K562 (cell line): ENCODE measurements at places on chromosomes 7 and 10. TPM values are rescaled to one million over a fixed set of nuclear protein-coding genes. Genes with fewer than 3 reads are reported as not detected.

DNA sequence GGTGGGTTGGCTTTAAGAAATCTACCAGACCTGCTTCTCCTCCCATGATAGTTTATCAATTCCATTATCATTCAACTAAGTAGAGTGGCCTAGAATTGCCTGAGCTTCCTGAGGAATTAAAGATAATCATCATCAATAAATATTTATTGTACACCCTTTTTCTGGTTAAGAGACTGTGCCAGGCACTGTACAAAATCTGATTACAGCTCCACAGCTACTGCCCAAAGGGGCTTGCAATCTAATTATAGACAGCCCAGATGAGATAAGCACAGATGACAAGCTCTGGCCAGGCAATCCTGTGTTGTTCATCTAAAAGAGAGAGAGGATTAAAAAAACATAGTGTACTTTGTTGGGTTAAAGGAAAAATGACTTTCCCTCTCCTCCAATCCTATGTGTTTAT lies 586.4 kb downstream of the GATA3 start:
- DNase-seq = no peak

GRCh38 chr7:674454-675410 lies 51.8 kb upstream of the DNAAF5 start:
- no peak for DNase-seq

The CCDC146 gene
- polyA plus RNA-seq = 0.17 and 0.76 TPM in 2 replicates

The NEUROD6 gene
- polyA plus RNA-seq = not detected in 2 replicates

The GLI3 gene
- polyA plus RNA-seq = not detected in 2 replicates

DNA sequence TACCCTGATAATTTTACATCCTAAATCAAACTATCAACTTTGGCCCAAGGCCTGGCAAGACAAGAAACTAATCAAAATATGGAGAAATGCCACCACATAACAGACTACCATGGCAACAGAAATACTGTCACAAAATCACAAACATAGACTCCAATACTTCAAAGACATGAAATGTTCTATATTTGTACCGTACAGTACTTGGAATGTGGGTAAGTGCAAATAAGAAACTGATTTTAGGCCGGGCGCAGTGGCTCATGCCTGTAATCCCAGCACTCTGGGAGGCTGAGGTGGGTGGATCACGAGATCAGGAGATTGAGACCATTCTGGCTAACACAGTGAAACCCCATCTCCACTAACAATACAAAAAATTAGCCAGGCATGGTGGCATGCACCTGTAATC lies 9.2 kb downstream of the TNPO3 start:
- no peak for DNase-seq

DNA sequence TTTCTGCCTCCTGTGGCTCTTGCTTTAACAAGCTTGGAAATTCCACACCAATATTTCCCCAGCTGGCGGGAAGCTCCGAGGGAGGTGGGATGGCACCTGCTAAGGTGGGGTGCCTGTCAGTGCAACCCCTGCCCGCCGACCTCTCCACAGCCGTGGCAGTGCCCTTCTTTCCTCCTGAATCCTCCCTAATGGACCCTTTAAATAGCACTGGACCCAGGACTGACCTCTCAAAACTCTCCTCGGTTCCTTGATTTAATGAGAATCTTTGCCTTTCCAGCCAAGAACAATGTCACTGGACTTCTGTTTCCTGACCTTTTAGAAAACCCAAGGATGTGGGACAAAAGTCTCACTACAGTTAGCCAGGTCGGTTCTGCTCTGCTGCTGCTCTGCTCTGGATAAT lies 63.2 kb upstream of the EXOC6 start:
- no peak for DNase-seq

- no peak for DNase-seq
These were observed 93.2 kb upstream of the DGKB start for GRCh38 chr7:14995774-14996173.

The TMEM139 gene
- 0.44 and 2.0 TPM in 2 replicates for polyA plus RNA-seq

DNA sequence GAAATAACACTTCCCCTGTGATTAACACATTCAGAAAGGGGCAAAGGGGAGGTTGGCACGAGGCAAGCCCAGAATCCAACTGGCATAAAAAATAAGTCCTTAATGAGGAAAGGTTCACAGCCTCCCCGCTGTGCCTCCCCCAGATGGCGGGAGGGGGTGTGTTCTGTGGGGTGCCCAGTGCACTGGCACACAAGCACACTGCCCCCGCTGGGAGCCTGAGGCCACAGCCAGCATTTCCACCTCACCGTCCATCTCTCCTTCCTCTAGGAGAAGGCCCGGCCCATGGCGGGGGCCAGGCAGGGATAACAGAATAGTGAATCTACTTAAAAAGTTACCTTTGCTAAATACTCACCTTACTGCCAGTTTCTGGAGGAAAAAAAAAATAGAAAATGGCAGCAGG lies 43.2 kb downstream of the PRKAG2 start:
- no peak for DNase-seq

DNA sequence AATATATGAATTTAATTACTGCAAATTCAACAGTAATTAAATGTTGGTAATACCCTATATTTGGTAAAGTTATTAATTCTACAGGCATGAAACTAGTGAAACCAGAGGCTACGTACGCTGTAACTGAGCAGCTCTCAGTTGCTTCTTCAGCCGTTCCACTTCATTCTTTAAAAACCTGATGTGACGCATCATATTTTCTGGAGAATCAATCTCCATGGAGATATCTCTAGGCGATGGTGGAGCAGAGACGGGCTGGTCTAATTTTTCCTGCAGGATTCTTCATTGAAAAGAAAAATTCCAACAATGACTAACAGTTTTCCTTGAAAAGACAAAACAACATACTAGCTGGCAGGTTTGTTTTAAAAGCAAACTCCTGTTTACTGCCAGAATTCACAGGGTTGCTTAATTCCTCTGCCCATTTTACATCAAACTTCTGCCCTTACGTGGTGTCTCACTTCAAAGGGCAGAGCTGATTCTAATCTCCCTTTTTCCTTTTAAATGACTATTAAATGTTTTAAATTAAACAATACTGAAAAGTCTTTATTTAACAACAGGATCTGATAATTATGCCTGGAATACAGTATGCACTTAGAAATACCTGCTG lies 59.4 kb upstream of the MRLN start:
- DNase-seq = no peak

The CYP2W1 gene
- polyA plus RNA-seq = 0.07 TPM in 1 of 2 replicates, not detected in the other

DNA sequence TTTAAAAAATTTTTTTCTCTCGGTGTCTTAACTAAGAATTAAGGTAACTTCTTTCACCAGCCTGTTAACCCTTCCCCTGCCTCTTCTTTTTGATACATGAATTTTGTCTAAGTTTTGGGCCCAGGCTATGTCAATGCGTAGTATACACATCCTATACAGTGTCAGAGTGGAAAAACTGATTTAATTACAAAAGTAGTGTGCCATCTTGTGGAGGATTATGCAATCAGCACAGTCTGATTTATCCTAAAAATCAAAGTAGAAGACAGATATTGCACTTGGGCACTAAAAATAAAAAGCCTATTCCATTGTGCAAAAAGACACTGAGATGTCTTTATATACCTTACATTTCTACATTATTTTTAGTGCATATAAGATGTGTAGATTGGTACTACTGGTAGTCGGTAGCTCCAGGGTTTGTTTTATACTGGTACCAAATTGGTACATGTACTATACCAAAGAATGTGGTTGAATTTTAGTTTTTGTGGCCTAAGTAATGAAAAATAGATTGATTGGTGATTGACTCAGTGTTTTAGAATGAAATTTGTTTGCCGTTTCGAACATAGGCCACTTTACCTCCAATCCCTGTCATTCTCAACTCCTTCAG lies 96.6 kb downstream of the MKLN1 start:
- DNase-seq = no peak

The OR2A1 gene
- polyA plus RNA-seq = not detected in 2 replicates

DNA sequence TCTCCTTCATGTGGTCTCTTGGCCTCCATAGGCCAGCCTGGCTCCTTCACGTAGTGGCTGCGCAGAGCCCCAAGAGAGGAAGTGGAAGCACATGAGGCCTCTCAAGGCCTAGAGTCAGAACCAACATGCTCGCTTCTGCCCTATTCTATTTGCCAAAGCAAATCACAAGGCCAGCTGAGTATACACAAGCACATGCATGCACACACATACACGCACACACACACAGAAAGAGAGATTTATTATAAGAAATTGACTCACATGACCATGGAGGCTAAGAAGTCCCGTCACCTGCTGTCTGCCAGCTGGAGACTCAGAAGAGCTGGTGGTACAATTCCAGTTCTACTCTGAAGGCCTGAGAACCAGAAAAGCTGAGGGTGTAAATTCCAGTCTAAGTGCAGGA lies 64.3 kb upstream of the NRP1 start:
- DNase-seq = no peak

- peak; percentile 67 for DNase-seq
These were observed 111.9 kb downstream of the ZMIZ1 start for GRCh38 chr10:79180414-79181221.

DNA sequence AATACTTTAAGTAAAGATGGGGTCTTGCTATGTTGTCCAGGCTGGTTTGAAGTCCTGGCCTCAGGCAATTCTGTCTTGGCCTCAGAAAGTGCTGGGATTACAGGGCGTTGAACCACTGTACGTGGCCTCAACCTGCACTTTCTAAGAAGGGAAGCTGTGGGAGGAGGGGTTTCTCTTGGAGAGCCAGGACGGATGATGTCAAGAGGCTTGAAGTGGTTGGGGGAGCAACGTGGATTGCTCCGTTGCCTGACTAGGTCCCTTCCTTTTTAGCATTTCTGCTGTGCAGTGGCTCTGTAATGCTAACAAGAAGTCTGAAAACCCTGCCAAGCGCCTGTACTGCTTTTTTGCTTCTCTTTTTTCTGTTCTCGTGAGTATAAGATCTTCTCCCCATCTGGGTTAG lies 7.2 kb downstream of the BUD23 start:
- DNase-seq = no peak
